Left renal cortex interstitium (tissue), 4 donors: ENCODE measurements at places on chromosomes 7 and 10. TPM values are rescaled to one million over a fixed set of nuclear protein-coding genes. Genes with fewer than 3 reads are reported as not detected.

- no peak for DNase-seq
Observed at GRCh38 chr7:47830015-47830414, 118.3 kb downstream of the PKD1L1 start.

DNA sequence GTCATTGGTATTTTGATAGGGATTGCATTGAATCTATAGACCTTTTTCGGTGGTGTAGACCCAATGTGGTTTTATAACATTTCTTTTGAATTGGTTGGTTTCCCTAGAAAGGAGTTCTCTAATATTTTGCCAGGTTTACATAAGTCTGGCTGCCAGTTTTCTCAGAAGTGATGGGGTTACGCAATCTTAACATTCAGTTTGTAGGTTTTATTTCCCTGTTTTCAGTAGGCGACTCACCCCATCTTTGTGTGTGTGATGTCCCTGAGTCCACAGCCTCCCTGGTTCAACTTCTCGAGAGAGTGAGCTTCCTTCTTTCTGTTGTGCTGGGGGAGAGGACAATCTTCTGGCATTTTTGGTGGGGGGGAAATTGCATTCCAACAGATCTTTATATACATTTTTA lies 9.6 kb upstream of the KIF5B start:
- no peak for DNase-seq

DNA sequence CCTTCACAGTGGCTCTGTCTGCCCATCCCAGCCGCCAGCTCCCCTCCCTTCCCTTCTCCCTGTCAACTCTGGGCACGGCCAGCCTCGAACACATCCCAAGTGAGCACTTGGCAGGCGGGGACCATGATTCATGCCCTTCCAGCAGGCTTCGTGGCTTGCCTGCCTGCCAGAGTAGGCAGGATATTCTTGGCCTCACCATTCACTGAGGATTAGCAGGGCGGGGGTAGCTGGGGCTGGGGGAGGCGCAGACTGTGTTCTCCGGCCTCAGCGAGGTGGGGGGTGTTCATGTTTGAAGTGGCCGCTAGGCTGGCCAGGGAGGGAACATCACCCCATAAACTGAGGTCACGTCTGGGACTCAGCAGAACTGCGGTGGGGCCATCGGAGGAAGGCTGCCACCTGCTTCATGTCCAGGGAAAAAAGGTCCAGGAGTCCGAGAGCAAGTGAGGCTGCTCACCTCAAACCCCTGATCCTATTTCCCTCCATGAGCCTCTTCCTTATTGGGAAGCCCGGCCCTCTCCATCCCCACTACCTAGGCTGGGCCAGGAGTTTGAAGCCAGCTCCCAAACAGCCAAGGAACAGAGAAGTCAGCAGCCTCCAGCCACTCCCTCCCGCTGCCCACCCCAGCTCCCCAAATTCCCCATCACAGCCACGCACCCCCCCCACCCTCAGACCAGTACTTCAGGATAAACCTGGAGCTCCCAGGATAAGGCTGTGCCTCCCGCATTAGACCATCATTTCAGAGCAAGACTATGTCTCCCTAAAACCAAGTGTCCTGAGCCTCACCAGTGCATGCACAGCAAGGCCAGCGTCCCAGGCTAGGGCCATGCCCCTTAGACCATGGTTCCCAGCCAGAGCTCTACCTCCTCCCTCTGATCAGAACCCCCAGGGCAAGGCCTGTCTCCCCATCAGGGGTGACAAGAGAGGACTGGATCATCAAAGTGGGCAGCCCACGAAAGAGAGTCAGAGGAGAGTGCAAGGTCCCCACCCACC lies 42.8 kb upstream of the RABGEF1 start:
- no peak for DNase-seq

DNA sequence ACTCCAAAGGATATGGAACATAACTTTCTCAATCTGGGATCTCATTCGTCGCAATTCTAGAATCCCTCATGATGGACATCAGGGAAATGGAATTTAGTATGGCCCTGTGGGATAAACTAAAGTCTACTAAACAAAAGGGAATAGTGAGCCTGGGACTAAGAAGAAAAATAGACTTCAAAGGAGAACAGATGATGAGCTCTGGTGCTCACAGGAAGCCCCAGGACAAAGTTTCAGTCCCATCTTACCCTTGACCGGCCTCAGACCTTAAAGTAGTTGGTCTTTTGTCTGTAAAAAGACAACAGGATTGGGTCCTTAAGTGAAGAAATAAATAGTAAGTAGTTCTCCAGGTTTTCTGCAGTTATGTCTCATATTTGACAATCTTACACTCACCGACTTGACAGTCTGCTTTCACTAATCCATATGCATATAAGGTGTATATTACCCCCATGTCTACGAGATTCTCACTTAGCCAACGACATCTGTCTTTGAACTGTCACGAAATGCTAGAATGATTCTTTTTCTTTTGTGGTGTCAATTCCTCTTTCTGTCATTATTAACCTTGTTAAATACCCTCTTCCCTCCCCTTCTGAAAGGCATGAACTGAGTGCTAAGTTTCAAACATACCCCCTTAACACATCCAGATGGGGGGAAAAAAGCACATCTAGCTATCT lies 10.9 kb upstream of the IKZF1 start:
- no peak for DNase-seq

DNA sequence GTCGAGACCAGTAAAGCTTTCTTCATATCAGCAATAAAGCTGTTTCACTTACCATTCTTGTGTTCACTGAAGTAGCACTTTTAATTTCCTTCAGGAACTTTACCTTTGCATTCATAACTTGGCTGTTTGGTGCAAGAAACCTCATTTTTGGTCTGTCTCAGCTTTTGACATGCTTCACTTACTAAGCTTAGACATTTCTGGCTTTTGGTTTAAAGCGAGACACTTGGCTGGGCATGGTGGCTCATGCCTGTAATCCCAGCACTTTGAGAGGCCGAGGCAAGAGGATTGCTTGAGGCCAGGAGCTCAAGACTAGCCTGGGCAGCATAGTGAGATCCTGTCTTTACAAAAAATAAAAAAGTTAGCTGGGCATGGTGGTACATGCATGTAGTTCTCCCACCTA lies 15.8 kb downstream of the PLEKHA1 start:
- DNase-seq, result no peak

- DNase-seq, result no peak
Observed at GRCh38 chr10:3042589-3042988, 24.8 kb upstream of the PFKP start.

- no peak for DNase-seq
Observed at GRCh38 chr7:74412056-74412455, 41.6 kb upstream of the GTF2IRD1 start.

GRCh38 chr10:30645340-30645827 lies 15.8 kb upstream of the LYZL2 start:
- no peak for DNase-seq

GRCh38 chr7:136016649-136017395 lies 39.7 kb upstream of the MTPN start:
- no peak for DNase-seq

DNA sequence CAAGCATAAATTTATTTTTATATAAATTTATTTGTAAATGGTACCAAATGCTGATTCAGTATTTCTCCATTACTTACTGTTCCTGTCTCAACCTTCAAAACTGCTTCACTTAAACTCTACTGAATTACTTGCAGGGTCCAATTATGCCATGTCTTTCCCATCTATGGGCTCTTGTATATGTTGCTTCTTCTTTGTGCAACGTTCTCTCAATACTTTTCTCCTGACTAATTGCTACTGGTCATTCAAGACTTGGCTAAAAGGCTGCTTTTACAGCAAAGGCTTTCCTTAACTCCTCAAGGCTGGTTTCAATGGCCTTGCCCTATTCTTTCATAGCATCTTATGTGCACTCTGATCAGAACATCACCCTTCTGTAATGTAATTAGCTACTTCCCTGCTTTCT lies 67.9 kb downstream of the RNLS start:
- DNase-seq, result no peak

Gene VIPR2
- polyA plus RNA-seq, result 3.8 TPM

DNA sequence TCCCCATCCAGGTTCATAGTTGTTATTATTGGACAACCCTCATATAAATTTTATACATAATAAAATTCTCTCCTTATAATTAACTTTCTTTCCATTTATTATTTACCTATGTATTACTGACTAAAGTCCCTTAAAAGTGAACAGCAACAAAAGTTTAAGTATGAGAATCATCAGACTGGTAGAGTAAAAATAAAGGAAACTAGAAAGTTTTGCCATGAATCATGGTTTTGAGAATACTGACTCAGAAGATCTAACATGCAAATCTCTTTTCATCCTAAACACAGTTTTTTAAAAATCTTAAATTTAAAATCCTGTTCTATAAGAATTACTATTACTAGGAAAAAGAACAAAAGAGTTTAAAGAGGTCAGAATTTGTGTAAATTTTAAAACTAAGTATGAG lies 32.1 kb downstream of the HERC4 start:
- DNase-seq, result no peak

Gene MYO1G
- polyA plus RNA-seq, result 0.66 TPM

Gene DYDC1
- not detected for polyA plus RNA-seq

- DNase-seq, result no peak
Observed at GRCh38 chr7:1533547-1534329, 3.2 kb downstream of the MAFK start.

DNA sequence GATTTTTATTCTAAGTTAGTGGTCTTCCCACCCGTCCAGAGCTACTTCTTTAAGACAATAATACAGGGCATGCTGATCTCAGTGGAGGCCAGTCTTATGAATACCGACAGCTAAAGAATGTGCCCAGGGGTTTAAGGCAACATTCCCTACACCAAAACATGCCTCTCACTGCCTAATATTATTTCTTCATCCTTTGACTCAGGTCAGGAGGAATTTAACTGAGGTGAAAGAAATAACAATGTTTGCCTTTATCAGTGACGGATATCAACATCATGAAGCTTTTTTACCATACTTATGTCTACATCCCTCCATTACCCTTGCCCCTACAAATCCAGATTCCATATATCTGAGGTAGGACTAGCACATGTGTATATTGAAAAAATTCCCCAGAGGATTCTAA lies 33.3 kb upstream of the TES start:
- DNase-seq, result no peak
